Psoas muscle (tissue), 8 donors: ENCODE measurements at places on chromosomes 7 and 10.

- DNase-seq, result no peak
These were observed 74.1 kb downstream of the GTF2IRD1 start for GRCh38 chr7:74527842-74528241.

DNA sequence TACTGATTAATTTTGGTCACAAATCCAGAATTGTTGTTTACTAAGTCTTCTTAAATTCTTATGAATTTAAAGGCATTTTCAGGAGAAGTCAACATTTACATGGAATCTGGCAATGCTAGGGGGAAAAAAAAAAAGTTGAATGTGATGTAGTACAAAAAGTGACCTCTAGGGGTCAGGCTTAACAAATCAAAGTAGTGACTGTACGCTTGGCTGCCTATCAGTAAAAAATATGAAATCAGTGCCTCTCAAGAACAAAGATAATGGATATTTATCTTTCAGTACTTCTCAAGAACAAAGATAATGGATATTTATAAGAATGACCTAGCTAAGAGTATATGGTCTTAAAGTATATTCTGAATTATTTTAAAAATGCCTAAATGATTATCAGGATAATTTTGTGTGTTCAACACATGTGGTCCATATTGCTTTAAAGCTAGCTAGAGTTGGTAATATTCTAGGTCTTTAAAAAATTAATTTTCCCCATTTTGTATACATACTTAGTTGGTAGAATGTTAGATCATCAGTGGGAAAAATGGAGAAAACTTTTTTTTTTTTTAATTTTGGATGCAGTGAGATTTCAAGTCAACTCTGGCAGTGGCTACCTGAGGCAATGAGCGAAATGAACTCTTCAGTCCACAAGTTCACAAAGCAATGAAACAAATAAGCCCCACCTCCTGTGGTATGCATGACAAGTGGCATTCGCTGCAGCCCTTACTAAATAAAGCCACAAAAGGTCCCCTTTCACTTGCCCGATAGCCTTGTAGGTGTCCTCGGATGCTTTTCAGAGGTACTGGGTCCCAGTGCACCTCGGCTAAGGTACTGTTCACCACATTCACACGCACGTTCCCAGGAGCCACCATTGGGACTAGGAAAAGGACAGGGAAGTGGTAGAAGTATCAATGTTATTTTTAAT, 51.2 kb upstream of the LAMB4 start:
- DNase-seq, result no peak

DNA sequence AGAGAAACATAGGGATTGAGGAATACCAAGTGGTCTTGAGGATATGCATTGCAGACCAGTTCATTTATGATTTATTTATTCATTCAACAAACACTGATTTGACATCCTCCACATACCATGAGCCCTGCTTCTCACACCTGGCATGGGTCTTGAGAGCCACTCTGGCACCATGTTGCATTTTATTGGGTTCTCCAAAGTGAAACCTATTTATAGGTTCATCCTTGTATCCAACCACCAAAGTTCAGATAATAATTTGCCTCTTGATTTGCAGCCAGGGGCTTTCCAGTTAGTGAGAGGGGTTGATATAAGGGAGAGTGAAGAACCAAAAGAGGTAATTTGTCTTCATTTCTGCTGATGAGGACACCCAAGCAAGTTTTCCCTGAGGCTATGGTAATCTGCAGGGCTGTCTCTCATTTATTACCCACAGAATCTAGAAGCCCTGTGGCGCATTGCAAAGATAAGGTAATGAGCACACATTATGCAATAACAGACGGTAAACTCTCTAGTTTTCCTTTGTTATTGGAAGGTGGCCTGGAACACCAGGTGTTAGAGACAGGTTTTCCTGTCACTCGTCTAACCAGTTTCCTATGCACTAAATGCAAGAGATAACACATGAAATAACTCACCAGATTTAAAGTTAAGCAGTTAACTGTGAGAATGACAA, 28.8 kb upstream of the ICA1 start:
- DNase-seq, result no peak

DNA sequence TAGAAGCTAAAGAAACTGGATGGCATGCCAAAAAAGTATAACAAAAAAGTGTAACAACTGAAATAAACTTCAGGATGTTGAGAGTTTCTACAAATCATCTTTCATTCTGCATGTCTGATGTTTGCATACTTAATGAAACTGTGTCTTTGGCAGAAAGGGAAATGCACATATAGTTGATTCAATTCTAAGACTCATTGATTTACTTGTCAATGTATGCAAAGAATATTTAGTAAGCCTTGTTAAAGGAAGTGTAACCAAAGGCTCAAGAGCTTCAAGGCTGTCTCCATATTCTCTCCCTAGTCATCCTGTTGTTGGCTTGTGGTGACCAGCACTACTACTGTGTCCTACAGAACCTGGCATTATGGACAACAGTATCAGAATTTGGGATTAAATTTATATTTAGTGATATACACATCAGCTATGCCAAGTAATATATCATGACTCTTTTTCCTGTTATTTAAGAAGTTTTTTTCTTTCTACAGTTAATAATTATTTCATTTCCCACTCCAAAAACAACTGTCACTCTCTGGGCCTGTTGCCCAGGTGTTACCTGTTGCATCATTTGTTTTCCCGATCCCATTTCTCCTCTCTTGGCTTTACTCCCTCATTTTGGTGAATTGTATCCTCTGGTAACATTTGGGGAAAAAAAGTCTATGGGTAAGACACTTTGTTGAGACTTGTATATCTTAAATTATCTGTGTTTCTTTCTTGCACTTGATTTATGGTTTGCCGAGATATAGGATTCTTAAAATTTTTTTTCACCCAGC, 226.6 kb upstream of the BMPER start:
- DNase-seq, result no peak

- DNase-seq, result peak; percentile 1
These were observed 274.0 kb downstream of the ELFN1 start for GRCh38 chr7:1943933-1944618.

DNA sequence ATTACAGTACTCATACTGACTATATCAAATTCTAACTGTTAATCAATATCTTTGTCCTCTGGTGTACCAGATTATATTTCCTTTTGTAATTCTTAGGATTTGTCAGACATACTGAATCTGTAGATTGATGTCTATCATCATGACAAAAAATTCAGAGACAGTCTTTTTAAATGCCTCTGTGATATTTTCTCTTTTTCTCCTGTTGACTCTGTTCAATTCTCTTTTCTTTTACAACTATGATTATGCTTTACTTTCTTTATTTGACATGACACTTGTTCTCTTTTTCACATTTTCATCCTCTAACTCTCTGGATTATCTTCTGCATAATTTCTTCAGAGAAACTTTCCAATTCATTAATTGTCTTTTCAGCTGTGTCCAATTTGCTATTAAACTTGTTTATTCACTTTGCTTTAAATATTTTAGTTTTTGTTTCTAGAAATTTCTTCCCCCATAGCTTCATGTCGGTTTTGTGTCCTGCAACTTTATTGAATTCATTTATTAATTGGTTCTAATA, 153.6 kb downstream of the PFKFB3 start:
- no peak for DNase-seq

DNA sequence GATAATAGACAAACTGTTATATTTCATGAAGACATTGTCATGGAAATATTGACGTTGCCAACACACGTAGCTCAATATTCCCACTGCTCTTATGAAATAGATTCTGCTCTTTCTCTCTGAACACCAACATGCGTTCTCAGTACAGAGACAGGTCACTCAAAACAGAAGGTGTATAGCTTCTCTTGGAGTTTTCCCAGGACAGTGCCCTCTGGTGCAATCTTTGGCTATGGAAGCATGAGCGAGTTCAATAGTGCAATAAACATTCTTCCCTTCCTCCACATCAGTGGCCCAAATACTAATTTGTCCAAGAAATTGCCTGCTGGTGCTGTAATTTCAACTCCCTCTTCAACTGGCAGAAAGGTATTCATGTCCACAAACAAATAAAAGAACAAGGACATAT, 145.3 kb downstream of the MAGI2 start:
- DNase-seq, result no peak

- no peak for DNase-seq
These were observed 39.2 kb upstream of the COL1A2 start for GRCh38 chr7:94355454-94355853.

DNA sequence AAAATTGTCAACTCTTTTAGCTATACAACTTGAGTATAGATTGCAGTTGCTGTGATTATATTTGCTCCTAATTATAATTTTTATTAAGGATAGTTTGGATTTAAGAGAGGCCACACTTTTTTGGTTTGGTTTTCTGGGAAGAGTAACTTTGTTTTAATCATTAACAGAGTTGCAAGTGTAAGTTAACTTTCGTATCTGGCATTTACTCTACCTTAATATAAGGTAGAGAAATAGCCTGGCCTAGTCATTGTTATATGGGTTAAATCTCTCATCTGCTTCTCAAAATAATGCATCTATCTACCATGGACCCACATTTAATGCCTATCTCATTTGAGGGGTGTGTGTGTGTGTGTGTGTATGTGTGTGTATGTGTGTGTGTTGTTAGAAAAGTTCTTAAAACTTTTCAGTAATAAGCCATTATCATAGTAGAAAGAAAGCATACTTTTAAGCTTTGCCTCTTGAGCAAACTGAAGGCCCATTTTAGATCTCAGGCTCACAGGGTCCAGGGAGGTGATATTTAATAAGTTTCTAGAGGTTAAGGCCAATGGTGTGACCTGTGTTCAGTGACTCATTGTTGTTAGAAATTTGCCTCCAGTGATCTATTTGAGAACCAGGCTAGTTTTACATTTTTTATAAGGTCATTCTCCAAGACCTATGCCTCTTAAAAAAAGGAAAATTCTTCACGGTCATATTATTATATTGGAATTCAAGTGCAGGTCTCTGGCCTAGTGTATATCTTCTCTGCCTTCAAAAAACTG, 10.9 kb upstream of the TEX47 start:
- DNase-seq, result no peak

- no peak for DNase-seq
These were observed 12.8 kb upstream of the HK1 start for GRCh38 chr10:69265521-69265920.

- no peak for DNase-seq
These were observed 850.3 kb upstream of the SORCS1 start for GRCh38 chr10:108014902-108015177.

DNA sequence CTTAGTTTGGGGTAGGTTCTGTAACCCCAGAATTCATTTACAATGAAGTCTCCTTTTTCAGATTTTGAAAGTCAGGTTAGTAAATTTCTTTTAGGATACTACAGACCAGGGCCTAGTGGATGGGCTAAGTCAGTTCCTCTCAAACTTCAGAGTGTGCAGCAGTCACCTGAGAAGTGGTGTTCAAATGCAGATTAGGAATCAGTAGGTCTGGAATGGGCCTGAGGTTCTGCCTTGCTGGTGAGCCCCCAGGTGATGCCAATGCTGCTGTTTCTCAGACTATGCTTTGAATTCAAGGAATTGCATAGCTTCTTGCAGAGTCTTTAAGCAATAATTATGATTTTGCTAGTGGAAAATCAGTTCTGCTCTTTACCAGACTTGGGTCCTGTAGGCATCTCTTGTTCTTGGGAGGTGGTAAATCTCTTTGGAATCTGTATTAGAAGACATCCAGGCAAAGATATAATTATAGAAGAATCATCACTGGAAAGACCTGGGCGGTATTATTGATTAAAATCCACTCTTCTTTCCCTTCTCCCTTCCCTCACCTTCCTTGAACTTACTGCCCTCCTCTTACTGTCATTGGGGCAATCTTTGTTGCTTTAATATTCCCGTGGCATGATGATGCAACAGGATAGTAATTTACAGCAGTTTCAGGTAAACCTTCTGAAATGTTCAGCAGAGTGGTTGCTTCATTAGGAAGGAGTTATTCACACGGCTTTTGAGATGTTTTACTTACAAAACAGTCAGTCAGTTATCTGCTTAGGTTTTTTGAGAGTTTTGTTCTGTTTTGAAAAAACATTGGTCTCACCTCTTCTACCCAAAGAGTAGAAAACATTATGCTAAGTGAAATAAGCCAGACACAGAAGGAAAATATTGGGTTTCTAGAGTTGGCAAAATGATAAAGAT, 87.2 kb downstream of the NRF1 start:
- no peak for DNase-seq

DNA sequence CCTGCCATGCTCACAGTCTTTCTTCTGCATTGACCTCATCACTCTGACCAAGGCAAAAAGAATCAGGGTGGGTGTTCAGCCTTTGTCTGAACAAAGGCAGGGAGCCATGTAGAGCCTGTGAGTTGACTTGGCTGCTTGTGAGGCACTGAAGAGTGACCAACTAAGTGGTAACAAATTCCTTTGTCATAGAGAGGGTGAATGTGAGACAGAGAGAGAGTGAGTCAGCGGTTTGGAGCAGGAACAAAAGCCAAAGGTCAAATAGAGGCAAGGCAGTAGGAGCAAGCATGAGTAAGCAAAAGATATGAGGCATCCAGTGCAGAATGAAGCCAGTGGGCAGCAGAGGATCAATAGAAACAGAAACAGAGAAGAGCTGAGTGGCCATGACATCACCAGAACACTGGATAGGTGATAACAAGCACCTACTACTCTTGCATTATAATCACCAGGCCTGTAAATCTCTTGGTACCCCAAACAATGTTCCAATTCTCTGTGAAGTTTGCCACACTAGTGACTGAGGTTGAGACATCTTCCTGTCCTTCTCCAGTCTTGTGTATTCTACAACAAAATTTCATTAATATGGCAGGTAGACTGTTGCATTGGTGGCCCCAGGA, 116.2 kb upstream of the LAMB4 start:
- no peak for DNase-seq

DNA sequence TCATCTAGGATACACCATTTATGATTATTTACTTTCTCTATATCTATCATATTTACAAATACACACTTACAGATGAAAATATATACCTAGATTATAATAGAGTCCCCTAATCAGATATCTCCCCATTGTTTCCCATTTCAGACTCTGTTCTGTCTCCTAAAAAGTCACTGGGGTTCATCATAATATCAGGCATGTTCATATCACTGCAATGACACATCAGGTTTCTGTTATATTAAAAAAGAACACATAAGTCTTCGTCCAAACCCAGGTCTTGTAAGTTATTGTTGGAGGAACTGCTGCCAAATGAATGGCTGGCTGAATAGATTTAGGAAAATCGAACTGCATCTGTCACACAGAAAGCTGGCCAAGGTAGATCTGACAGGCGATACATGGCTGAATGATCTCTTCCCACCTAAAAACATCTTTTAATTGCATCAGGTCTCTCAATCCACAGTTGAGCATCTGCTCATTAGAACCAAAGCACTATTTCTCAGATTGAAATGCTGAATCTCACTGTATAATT, 178.7 kb downstream of the CACNA2D1 start:
- DNase-seq, result no peak

DNA sequence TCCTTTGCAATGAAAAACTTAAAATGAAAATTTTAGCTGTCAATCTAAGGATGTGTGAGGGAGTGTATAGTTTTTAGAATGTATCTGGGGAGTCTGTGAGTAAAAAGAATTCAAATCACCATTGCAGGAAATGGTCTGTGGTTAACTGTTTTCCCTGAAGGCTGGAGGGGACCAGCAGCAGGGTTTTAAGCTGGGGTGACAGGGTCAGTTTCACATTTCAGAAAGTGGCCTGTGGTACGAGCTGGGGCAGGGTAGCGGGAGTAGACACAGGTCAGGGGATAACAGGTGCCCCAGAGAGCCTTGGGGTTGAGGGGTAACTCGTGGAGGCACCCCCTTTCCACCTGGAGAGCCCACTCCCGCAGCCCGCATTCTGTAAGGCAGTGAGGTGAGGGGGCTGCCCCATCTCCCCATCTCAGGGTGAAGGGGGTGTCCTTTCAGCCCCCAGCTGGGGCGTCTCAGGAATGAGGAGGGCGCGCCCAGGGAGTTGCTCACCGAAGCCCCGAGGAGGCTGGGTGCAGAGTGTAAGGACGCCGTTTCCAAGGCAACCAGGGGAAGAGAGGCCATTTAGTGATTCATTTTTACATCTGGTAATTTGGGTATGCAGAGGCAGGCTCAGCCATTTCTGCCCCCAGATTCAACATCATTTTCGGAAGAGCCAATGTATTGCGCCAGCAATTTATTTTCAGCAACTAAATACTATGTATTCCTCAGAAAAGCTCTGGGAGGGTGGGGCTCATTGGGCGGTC, 168.9 kb downstream of the SLIT1 start:
- DNase-seq, result no peak
